GOT3 (cell line): ENCODE measurements at places on chromosomes 12 and 14.

DNA sequence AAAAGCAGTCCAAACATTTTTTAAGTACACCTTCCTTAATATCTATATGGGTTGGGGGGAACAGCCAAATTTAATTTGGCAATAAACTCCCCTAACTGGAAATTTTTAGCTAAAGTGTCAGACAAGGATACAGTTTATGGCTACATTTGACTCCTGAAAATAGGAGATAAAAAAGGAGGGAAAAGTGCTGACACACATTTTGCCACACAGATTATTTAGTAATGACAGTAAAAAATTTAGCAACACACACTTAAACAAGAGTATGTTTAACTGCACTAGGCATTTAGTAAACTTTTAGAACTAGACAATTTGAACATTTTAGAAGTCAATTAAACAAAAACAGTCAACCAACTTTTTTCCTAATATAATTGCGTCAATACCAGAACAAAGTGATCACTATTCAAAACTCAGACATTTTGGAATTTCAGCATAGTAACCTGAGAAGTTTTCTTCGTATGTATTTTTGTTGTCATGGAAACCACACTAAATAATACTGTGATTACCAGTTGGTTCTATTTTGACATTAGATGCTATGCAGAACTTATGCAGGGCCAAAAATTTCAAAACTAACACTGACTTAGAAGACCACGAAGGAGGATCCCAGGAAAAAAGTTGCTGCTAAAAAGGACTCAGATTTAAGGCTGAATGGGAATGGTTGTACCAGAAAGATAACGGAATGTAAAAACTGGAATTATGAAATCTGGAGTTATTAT is 13.4 kb downstream of the GMFB start:
- no peak for DNase-seq

DNA sequence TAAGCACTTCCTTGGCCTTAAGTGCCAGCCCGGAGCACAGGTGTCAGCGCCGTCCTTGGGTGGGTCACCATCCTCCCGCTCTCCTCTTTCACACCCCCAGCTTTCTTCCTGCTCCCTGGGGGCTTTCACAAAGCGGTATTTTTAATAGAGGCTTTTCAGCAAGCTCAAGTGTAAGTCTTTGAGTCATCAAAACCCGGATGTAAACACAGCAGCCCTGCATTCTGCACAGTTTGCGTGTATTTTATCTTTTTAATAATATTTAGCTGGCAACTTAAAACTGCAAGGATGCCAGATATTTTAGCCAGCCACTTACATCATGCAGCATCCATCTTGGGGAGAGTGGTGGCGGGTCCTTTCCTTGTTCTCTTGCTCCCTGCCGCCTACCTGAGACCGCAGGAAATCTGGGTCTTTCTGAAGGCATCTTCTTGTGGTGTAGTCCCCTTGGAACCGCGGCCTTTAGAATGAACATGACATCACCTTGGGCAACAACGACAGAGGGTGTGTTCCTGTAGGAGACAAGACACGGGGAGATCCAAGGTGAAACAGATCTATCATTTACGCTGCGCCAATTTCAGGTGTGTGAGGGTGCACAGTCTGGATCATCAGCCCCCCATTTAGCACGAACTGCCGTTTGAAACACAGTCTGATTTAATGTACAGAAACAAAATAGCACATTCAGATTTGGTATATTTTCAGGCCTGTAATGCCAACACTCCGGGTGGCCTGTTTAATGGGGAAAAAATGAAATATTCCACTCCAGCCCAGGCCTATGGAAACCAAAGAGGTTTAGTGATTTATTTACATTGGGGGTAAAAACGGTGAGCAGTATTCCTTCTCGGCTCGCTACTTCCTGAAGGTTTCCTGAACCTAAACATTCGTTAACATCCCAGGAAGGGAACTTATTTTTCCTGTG is 12.5 kb upstream of the IRF2BPL start:
- DNase-seq, result no peak

- no peak for DNase-seq
Measured at GRCh38 chr12:113373969-113374368, 15.6 kb downstream of the PLBD2 start.

DNA sequence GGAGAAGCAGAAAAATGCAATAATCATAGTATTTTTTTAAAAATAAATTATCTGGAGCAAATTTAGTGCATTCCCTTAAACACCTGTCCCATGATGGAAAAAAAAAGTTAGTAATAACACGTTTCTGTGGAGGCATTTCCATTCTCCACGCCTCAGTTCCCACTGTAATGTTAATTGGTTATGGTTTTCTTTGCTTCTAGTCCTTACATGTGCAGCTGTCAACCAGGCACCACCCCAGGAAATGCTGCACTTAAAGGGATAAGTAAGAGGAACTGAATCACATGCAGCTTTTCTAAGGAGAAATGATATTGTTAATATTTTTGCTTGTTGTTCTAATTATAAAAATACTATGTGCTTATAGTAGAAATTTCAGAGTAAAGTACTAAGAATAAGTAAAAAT is 240.3 kb downstream of the ZFP36L1 start:
- no peak for DNase-seq

- no peak for DNase-seq
Measured at GRCh38 chr14:42428996-42429395, 822.3 kb downstream of the LRFN5 start.

DNA sequence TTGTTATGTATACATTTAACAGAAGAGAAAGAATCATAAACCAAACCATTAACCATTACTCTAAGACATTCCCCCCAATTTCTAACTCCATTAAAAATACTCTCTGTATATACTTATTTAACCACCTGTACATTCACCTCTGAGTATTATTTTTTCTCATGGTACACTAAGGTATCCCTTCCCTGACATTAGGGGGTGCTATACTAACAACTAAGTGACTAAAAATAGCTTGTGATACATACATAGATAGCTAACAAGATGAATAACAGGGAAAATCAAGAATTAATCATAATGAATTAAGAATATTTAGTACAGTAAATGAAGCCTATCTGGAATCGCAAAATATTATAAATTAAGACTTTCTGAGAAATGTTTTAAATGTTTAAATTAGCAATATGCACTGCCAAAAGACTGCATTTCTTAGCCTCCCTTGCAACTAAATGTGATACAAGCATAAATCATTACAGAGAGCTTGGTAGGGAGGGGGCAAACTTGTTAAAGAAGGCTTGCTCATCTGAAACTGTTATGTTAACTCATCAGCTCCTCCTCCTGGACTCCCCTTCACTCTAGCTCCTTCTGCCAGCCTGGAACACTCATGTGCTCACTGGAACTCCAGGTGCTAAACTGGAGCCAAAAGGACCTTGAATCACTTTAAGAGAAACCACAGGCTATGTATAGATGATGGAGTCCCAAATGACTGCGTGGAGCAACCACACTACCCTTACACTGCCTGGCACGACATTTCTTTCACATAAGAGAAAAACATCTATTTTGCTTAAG is 14.9 kb downstream of the C2CD5 start:
- no peak for DNase-seq

DNA sequence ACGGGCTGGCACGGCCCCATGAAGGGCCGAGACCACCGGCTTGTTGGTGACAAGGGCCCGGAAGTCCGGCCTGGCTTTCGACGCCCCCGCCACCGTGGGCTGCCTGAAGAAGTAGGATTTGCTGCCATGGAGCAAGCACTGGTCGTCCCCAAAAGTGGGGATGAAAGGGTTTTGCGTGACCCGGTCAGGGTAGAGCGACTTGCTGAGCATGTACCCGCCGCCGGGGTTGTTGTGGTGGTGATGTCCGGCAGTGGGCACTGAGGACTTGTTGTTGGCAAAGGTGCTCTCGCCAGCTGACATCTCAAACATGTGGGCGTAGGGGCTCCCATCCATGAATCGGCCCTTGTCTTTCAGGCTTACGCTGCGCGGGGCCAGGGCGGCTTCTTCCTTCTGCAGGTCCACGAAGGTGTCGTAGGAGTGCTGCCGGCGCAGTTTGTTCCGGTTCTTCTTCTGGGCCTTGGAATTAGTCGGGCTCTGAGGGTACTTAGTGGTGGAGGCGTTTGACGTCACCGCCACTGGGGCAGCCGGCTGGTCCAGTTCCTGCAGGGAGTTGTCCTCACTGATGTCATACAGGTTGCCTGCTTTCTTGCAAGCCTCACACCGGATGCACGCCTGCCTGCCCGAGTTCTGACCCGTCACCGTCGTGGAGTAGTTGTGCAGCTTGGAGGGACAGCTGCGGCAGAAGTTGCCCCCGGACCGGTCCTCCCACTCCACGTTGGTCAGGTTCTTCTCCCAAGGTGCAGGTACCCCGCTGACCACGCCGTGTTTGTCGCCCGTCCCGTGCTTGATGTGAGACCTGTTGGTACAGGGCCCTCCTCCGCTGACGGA is 366.6 kb downstream of the EMP1 start:
- DNase-seq, result no peak

GRCh38 chr12:21471294-21471693 is 30.1 kb downstream of the RECQL start:
- DNase-seq, result no peak

DNA sequence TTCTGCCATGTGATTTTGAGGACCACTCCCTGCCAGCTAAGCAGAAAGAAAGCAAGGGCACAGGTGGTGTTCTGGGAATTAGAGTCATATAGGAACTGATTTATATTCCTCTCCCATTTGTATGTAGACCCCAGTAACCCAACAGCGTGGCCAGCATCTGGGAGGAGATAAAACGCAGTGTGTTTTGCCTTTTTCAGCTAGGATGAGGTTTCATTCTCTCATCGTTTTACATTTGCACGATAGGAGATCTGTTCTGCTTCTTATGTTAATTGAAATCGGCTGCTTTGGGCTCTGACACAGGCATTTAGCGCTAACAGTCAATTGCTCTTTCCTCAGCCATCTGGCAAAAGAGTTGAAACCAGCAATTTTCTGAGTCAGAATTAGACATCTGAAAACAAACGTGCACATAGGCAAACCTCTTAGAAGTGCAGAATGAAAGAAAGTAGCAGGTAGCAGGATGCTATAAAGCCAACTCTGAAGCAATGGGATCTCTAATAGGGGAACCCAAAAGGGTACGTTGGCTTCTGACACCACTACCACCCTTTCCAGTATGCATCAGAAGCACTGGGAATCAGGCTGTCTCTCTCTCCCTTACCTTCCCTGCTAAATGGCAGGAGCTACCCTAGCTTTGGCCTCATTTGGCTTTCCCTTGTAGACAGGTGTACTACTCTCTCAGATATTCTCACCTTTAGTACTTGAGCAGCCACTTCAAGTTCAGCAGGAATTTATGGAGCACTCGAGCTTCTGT is 219.1 kb downstream of the PHLDA1 start:
- DNase-seq, result peak; percentile 95

DNA sequence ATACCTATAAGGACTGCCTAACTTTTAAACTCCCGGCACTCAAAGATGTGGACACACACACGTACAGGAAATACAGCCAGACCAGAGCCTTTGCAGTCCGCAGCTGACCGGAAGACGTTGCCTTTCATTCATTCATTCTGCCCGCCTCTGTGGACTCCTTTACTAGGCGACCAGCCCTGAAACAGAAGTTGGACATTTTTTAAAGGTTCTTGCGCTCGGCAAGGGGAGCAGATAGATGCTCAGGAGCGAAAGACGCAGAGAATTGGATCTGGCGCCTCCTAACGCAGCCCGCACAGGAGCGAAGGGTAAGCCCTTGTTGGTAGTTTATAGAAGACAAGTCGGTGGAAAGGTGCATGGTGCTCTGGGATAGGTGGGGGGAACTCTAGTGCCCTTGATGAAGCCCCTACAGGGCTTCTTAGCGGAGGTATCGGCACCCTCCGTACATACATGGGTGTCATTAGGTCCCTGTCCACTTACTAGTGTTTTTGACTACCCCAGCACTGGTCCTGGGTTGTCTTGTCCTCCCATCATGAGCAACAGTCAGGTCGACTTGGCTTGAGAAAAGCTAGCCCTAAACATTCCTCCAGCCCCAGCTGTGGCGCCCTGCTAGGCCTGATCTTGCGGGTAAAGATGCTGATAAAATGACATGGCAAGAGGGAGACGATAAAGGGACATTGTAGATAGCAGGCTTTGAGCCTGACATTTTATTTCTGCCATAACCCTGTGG is at the start of gene KDM2B:
Gene KDM2B (minus strand): TSS at position 65 of the 727 bp plus-strand sequence. CDS start 112 bp downstream, outside the sequence.
- no peak for DNase-seq

DNA sequence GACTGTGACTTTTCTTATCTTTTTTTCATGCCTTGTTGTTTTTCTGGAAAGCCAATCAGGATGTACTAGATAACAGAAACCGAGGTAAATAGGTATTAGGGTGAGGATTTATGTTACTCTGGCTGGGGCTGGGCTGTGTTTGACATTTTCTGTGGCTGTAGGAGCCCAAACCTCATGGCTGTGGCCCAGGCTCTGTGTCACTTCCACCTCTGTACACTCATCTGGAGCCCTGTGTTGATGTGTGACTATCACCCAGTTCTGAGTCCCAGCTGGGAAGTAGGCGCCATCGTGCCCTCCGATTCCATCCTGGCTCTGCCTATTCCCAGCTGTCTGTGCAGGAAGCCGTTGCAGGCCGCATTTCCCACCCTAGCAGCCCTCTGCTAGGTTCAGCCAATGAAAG is 1.6 kb upstream of the HHIPL1 start:
- DNase-seq, result no peak

- DNase-seq, result no peak
Measured at GRCh38 chr14:96086574-96087077, 47.5 kb downstream of the C14orf132 start.

DNA sequence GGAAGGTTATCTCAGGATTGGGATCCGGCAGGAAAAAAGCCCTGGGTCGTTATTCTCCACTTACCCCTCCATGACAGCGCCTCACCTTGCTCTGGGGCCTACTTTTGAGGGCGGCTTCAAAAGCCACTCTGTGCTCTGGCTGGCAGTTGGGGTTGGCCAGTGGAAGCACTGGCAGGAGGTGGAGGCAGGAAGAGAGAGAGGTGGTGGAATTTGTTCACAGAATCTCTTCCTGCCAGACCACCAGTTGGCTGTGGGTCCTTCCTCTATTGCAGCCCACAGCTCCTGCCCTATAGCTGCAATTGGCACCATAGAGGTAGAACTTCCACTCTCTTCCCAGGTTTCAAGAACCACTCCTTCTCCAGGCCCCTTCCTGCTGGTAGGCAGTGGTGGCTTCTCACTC is 32.7 kb upstream of the SDR39U1 start:
- no peak for DNase-seq

- DNase-seq, result no peak
Measured at GRCh38 chr12:131121705-131122405, 168.1 kb downstream of the ADGRD1 start.

GRCh38 chr12:112352921-112353320 is 29.3 kb downstream of the HECTD4 start:
- no peak for DNase-seq

GRCh38 chr12:53977596-53978445 is 3.1 kb upstream of the HOTAIR start:
- no peak for DNase-seq

GRCh38 chr12:3905664-3906063 is 32.5 kb upstream of the PARP11 start:
- DNase-seq, result no peak
